ENCODE measurements at places on chromosomes 13 and 19. TPM values are rescaled to one million over a fixed set of nuclear protein-coding genes. Genes with fewer than 3 reads are reported as not detected.

DNA sequence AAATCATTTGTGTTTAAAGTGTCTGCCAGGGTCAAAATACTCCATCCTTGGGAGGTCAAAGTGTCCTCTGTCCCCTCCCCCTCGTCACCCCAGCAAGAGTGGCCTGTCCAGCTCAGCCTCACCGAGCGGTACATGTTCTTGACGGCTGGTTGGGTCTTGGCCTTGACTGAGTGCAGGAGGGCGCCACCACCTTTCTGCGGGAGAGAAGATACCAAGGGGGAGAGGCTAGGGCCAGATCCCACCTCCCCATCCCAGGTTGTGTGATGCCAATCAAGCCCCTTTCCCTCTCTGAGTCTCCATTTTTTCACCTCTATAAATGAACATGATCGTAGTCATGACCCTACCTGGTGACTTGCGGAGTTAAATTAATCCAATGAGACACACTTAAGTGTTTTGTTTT is 6.1 kb downstream of the CRB3 start:
- DNase-seq: no peak
- no peaks in the 10 kb centered on the region for H3K4me1 ChIP-seq
- H3K4me3 ChIP-seq: no peak overlapping the region
- H3K36me3 ChIP-seq: peaks cover 44% of the 10 kb centered on the region
- no peak overlapping the region for H3K27ac ChIP-seq

- no peak overlapping the region for H3K27ac ChIP-seq
- no peak overlapping the region for H3K4me3 ChIP-seq
- no peaks in the 10 kb centered on the region for H3K36me3 ChIP-seq
These were observed 24.1 kb upstream of the ASPDH start for GRCh38 chr19:50537769-50538230.

- H3K4me1 ChIP-seq: peaks cover 37% of the 10 kb centered on the region
- no peaks in the 10 kb centered on the region for H3K27me3 ChIP-seq
- peaks cover 9% of the 10 kb centered on the region for H3K36me3 ChIP-seq
These were observed 2.7 kb upstream of the NOP53 start for GRCh38 chr19:47742634-47743033.

- H3K4me3 ChIP-seq: no peak overlapping the region
- H3K36me3 ChIP-seq: no peaks in the 10 kb centered on the region
- DNase-seq: no peak
- H3K27ac ChIP-seq: no peak overlapping the region
- no peaks in the 10 kb centered on the region for H3K27me3 ChIP-seq
These were observed 28.4 kb downstream of the ADGRL1 start for GRCh38 chr19:14177496-14178074.

Gene SHC2
- not detected for total RNA-seq

Gene TMEM38A
- total RNA-seq: 1.0 TPM

All from CD4-positive, CD25-positive, alpha-beta regulatory T cell (primary cell).